Hematopoietic multipotent progenitor cell treated with erythropoietin and hydrocortisone succinate and interleukin-3 and kit ligand, for 8 days (in vitro differentiated cells): ENCODE measurements at places on chromosomes 5 and 9.

- no peak for DNase-seq
Observed at GRCh38 chr5:160937570-160937969, 85.6 kb upstream of the ATP10B start.

DNA sequence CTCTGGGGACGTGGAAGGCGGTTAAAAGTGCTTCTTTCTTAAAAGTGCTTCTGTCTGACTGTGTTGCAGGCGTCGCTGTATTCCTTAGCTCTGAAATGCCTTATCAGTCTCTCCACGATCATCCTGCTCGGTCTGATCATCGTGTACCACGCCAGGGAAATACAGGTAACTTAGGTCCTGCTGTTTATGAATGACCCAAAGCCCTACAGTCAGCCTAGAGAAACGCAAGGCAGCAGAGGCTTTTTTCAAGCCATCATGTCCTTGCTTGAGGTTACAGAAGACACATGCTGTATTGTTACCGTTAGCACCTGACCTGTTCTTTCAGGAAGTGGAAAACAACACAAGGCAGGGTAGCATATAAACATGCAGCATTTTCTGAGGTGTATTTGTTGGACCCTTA is 2.0 kb downstream of the KCNN2 start:
- DNase-seq, result no peak

DNA sequence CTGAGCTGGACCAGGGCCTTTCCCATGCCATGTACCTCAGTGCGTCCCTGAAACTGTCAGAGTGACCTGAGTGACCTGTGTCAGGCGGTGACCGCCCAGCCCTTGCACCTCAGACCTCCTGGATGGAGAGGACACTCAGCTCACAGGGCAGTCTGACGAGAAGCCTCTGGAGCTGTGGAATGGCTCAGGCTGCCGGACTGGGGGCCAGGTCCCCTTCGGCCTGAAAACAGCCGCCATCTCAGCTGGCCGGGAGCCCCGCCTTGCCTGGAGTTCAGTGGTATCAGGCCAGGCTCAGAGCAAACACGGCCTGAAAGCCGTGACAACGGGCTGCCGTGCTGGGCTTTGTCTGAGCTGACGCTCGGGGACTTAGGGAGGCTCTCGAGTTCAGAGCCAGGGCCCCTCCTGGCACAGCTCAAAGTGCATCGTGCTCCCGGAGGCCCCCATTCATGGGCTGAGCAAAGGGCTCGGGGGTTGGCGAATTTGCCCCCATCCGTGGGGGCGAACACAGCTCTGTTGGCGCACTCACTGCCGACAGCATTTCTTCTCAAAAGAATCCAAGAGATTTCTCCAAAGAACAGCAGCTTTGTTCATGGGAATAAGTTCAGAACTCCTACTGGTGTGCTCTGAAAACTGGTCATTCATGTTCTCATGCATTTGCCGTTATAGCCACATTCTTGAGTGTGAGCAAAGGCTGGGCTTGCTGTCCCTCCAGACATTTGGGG is 8.4 kb upstream of the SLC9A3 start:
- no peak for DNase-seq

- DNase-seq, result no peak
Observed at GRCh38 chr5:107533910-107534876, 136.5 kb downstream of the EFNA5 start.

DNA sequence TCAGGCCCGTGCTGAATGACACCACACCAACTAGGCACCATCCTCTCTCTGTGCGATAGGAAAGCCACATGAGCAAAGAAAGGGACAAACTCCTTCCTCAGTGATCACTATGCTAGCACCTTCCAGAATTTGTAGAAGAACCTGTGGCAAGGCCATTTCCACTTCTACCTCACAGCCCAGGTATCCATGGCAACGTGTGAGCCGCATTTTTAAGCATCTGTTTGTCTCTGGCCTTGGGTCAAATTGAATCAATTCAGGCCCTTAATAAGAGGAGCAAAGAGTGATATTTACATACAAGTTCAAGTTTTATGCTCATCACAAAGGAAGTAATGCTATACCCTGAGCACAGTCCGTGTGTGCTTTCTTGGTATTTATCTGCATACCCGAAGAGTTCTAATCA is 179.3 kb downstream of the SLC12A2 start:
- no peak for DNase-seq

DNA sequence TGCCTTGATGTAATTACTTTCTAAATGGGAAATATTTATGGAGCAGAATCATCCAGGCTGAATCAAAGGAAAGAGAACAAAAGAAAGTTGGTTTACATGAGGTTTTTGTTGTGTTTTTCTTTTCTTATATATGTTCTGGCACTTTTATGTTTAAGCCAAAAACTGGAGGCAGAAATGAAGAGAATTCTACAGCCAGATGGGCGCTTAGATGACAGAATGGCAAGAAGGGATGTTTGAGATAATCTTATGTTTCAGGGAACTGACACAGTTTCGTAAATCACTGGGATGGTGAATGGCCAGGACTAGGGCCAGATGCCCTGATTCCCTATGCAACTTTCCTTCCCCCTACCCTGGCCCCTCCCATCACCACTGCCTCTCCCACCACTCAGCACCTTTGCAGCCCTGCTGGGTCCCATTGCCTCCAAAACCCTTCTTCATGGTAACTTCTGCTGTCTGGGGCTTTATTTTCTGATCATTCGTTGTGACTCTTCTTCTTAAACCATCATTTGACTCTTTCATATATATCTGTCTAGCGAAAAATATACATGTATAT is 111.8 kb downstream of the EFNA5 start:
- DNase-seq, result no peak
